AG09319 (cell line): ENCODE measurements at places on chromosomes 5 and 9.

DNA sequence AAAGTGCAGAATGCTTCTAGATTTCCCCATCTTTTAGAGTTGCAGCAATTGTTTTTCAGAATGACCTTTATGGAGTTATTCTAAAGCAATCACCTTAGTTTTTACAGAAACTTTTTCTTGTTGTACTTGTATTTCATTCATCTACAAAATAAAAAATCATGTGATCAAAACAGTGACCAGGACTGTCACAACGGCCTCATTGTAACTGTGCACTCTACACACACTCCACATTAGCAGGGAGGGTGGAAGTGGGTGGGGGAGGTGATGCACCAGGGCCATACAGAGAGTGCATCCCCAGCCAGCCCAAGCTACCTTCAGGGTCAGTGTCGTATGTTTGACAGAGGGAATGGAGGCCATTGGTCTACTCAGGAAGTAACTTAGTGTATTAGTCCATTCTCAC is 26.9 kb downstream of the EGFLAM start:
- DNase-seq = no peak

DNA sequence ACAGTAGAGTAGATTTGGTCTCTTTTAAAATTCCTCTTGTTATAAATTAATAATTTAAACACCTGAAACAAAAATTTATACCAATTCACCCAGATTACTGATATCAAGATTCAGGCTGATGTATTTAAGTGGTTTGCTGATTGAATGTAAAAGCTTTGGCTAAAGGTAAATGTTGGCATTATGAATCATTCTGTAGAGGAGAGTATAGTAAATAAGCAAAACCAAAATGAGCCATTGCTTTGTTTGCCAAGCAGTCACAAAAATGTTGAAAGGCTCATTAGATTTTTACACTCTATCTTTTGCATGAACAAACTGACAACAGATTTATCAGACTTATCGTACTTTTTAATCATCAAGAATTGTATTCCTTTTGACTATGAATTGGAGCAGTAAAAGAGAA is 332.6 kb downstream of the FAM170A start:
- DNase-seq = no peak

- DNase-seq = no peak
Observed at GRCh38 chr5:135235551-135236227, 163.3 kb downstream of the MACROH2A1 start.

- no peak for DNase-seq
Observed at GRCh38 chr5:138898742-138899141, 23.6 kb upstream of the LRRTM2 start.
